Activated CD4-positive, alpha-beta T cell treated with anti-CD3 and anti-CD28 coated beads, Interleukin-2, amount 10 ng/mL, durations not matched to agents 7 days and 5 days (primary cell): ENCODE measurements at places on chromosomes 3 and 15.

- peaks cover 4% of the 10 kb centered on the region for H3K4me1 ChIP-seq
- H3K27me3 ChIP-seq: no peaks in the 10 kb centered on the region
Measured at GRCh38 chr3:126014252-126014651, 45.3 kb downstream of the ROPN1B start.

DNA sequence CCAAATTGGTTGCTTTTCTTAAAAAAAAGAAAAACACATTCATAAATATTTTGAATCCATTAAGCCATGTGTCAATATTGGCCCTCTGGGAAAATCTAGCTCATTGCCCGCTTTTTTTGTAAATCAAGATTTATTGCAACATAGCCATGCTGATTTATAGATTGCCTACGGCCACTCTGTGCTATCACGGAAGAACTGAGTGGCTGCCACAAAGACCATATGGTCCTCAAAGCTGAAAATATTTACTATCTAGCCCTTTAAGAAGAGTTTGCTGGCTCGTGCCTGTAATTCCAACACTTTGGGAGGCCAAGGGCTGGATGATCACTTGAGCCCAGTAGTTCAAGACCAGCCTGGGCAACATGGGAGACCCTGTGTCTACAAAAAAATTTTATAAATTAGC is 45.9 kb downstream of the IL5RA start:
- H3K27ac ChIP-seq: no peak overlapping the region
- H3K27me3 ChIP-seq: no peaks in the 10 kb centered on the region
- H3K36me3 ChIP-seq: no peaks in the 10 kb centered on the region
- no peak for DNase-seq
- no peak overlapping the region for H3K4me3 ChIP-seq

- DNase-seq: no peak
- peaks cover 10% of the 10 kb centered on the region for H3K4me1 ChIP-seq
- H3K27me3 ChIP-seq: no peaks in the 10 kb centered on the region
- H3K4me3 ChIP-seq: no peak overlapping the region
- H3K36me3 ChIP-seq: no peaks in the 10 kb centered on the region
- H3K27ac ChIP-seq: no peak overlapping the region
Measured at GRCh38 chr3:186180151-186180550, 71.3 kb upstream of the ETV5 start.

DNA sequence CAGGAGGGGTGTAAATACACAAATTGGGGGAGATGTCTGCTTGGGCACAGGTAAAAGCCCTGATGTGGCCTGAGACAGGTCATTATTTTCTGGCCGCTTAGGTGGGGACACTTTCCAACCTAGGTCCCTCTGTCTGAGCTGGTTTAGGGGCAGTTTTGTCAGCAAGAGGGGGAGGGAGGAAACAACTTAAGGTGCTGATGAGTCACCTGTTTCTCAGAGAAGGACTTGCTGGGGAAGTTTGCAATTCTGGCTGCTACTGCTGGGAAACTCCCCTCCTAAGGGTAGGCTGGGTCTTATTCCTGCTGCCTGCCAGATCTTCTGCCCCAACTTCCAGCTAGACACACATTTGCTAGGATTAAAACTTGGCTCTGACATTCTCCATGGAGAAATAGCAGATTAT is 4.8 kb upstream of the RHOV start:
- H3K4me3 ChIP-seq: no peak overlapping the region
- no peak for DNase-seq
- H3K36me3 ChIP-seq: no peaks in the 10 kb centered on the region
- H3K27ac ChIP-seq: no peak overlapping the region
- peaks cover 19% of the 10 kb centered on the region for H3K4me1 ChIP-seq

DNA sequence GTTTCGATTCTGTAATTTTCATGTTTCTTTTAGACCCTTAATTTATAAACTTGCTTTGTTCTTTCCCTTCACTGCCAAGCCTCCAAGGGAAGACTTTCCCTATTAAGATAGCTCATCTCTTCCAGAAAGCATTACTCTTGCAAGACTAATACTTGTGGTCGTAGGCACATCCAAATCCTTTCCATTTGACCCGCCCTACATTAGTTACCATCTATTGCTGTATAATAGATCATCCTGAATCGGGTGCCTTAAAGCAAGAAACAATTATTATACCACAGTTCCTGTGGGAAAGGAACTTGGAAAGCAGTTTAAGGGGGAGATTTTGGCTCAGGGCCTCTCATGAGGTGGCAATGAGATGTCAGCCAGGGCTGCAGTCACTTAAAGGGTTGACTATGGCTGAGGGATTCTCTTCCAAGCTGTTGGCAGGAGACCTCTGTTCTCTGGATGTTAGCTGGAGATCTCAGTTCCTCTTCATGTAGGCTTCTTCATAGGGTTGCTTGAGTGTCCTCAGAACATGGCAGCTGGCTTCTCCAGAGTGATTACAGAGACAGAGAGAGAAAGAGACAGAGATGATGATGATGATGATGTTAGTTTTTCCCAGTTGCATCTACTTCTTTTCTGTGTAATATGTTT is 570.4 kb upstream of the TGFBR2 start:
- H3K27ac ChIP-seq: no peak overlapping the region
- H3K4me3 ChIP-seq: no peak overlapping the region
- H3K36me3 ChIP-seq: no peaks in the 10 kb centered on the region
- H3K4me1 ChIP-seq: peaks cover 2% of the 10 kb centered on the region

DNA sequence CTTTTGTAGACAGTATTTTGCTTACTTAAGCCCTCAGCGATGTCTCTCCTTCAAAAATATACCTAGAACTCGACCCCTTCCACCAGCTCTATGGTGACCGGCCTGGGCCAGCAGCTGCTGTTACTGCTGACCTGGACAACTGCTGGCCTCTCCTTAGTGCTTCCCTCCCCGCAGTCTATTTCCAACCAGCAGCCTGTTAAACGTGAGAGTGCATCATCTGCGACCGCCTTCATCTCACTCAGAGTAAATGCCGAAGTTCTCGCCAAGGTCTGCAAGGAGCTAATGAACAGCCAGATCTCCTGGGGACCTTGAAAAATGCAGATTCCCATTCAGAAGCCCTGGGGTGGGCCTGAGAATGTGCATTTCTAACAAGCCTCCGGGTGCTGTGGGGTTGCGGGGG is 86.7 kb downstream of the RPLP1 start:
- no peaks in the 10 kb centered on the region for H3K4me1 ChIP-seq
- H3K4me3 ChIP-seq: no peak overlapping the region
- no peaks in the 10 kb centered on the region for H3K36me3 ChIP-seq
- H3K27me3 ChIP-seq: no peaks in the 10 kb centered on the region
- no peak for DNase-seq

- H3K27me3 ChIP-seq: no peaks in the 10 kb centered on the region
- DNase-seq: no peak
- H3K27ac ChIP-seq: no peak overlapping the region
- peaks cover 4% of the 10 kb centered on the region for H3K4me1 ChIP-seq
- H3K36me3 ChIP-seq: peaks cover 33% of the 10 kb centered on the region
Measured at GRCh38 chr3:188529228-188529627, 375.3 kb downstream of the LPP start.

GRCh38 chr15:36584511-36584910 is 5.1 kb downstream of the CDIN1 start:
- no peak overlapping the region for H3K27ac ChIP-seq
- peaks cover 19% of the 10 kb centered on the region for H3K4me1 ChIP-seq
- DNase-seq: no peak
- peaks cover 11% of the 10 kb centered on the region for H3K36me3 ChIP-seq
- no peak overlapping the region for H3K4me3 ChIP-seq
- no peaks in the 10 kb centered on the region for H3K27me3 ChIP-seq

- H3K27ac ChIP-seq: no peak overlapping the region
- no peak overlapping the region for H3K4me3 ChIP-seq
- H3K27me3 ChIP-seq: peaks cover 3% of the 10 kb centered on the region
- no peaks in the 10 kb centered on the region for H3K4me1 ChIP-seq
Measured at GRCh38 chr15:48634096-48634495, 11.4 kb downstream of the FBN1 start.

DNA sequence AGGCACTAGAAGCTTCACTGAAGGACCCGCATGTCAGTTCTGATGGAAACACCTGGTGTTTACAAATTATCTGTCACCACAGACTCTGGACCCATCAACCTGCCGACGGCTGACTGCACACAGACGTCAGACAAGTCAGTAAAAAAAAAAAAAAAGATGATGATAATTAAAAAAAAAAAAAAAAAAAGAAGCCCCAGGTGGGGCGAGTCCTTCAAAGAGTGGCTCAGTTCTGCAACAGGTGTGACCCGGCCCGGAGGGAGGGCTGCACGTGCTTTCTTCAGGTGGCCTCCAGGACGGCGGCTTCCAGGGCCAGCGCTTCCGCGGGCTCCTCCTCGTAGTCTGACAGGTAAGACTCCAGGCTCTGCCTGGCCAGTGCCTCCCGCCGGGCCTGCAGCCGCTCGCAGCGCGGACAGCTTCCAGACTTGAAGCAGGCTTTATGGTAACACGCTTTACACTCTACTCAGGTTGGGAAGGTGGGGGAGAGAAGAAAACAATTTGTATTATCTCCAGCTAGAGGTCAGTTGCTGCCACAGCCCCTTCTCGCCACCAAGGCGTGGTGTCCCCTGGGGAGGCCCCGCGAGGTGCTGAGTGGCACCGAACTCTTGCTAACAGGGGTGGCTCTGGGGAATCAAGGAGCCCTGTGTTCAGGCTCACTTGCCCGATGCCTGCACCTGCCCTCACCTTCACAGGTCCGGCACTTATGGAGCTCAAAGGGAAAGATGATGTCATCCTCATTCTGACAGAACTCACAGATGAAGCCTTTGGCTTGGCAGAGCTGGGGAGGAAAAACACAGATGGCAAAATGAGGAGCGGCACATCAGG is 61.8 kb downstream of the RUBCN start:
- H3K4me3 ChIP-seq: no peak overlapping the region
- no peaks in the 10 kb centered on the region for H3K27me3 ChIP-seq
- no peak overlapping the region for H3K27ac ChIP-seq
- H3K36me3 ChIP-seq: peaks cover 40% of the 10 kb centered on the region

DNA sequence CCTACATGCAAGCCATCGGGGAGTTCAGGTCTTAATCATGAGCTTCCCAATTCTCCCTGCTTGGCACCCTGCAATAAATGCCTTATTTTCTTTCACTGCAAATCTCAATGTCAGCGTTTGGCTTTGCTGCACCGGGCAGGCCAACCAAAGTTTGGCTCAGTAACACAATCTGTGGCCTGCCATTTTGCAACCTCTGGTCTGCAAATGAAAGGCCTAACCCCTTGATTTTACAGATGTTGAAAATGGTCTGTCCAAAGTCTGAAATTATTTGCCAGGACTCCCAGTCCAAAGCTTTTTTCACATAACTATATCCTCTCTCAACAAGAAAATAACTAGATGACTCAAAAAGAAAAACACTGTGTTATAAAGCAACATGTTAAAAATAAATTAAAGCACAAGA is 34.0 kb upstream of the LEKR1 start:
- peaks cover 18% of the 10 kb centered on the region for H3K36me3 ChIP-seq
- DNase-seq: no peak
- no peak overlapping the region for H3K27ac ChIP-seq
- peaks cover 50% of the 10 kb centered on the region for H3K4me1 ChIP-seq
- no peaks in the 10 kb centered on the region for H3K27me3 ChIP-seq

DNA sequence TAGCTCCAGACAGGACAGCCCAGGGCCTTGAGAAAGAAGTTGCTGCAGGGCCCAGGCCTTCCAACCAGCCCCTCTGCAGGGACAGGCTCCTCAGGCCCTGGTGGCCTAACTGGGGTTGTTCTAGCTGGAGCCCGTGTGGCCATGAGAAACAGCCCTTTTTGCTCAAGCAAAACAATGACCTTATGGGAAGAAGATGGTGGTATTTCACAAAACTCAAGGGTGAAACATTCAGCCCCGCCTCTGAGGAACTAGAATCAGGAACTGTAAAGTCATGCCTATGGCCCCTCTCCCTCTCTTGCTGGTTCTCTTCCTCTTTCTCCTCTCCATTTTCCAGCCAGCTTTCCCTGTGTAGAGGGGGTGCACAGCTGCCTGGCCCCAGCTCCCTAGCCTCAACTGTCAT is 273.3 kb downstream of the RPLP1 start:
- H3K27ac ChIP-seq: no peak overlapping the region
- no peak for DNase-seq
- H3K36me3 ChIP-seq: peaks cover 3% of the 10 kb centered on the region
- peaks cover 84% of the 10 kb centered on the region for H3K4me1 ChIP-seq
- peaks cover 11% of the 10 kb centered on the region for H3K27me3 ChIP-seq
- H3K4me3 ChIP-seq: no peak overlapping the region

- no peak overlapping the region for H3K4me3 ChIP-seq
- H3K4me1 ChIP-seq: no peaks in the 10 kb centered on the region
- no peaks in the 10 kb centered on the region for H3K36me3 ChIP-seq
- no peaks in the 10 kb centered on the region for H3K27me3 ChIP-seq
- H3K27ac ChIP-seq: no peak overlapping the region
Measured at GRCh38 chr3:99929745-99930139, 112.1 kb downstream of the CMSS1 start.

- DNase-seq: no peak
- no peak overlapping the region for H3K27ac ChIP-seq
- H3K27me3 ChIP-seq: peaks cover 8% of the 10 kb centered on the region
- no peaks in the 10 kb centered on the region for H3K36me3 ChIP-seq
- H3K4me1 ChIP-seq: no peaks in the 10 kb centered on the region
Measured at GRCh38 chr3:12307136-12307535, 18.3 kb downstream of the PPARG start.

DNA sequence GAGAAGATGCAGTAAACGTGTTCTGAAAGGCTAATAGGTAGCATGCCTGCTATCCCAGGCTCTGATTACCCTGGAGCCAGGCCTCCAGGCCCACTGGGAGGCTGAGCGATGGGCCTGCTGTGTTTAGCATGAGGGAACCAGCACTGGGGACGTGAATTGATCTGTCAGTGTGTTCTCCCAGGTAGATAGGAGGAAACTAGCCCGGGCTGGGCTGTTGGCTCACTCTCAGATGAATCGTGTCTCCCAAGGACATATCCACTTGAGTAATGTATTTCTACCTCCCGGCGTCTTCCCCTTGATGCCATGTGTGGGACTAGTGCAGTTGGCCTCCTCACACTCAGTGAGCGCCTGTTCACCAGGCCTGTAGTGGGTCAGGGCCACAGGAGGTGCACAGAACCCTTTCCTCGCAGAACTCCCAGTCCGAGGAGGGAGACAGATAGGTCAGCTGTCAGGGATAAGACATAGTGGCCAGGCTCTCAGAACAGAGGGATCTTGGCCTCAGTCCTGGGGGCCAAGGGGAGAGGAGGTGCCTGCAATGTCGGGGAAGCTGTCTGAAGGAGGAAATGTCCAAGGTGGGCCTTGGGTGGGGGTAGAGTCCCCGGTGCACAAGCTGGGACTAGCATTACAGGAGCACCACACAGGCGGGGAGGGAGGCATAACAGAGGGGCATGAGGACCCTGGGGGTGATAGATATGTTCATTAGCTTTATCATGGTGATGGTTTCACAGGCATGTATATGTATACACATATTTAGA is 111.7 kb downstream of the DNAJB8 start:
- H3K36me3 ChIP-seq: no peaks in the 10 kb centered on the region
- no peaks in the 10 kb centered on the region for H3K4me1 ChIP-seq
- no peaks in the 10 kb centered on the region for H3K27me3 ChIP-seq
- H3K27ac ChIP-seq: no peak overlapping the region
- no peak overlapping the region for H3K4me3 ChIP-seq

- H3K4me3 ChIP-seq: peak overlapping the region; percentile 29
- DNase-seq: no peak
- peak overlapping the region; percentile 70 for H3K27ac ChIP-seq
- no peaks in the 10 kb centered on the region for H3K36me3 ChIP-seq
- peaks cover 14% of the 10 kb centered on the region for H3K4me1 ChIP-seq
Measured at GRCh38 chr3:141388823-141389621, 20.7 kb downstream of the ZBTB38 start.
